ENCODE measurements at places on chromosomes 1 and 21.

GRCh38 chr1:207861442-207862177, 49.3 kb downstream of the CD34 start:
- DNase-seq = peak; percentile 65

- DNase-seq = no peak
Measured at GRCh38 chr1:244011786-244012185, 39.3 kb upstream of the ZBTB18 start.

DNA sequence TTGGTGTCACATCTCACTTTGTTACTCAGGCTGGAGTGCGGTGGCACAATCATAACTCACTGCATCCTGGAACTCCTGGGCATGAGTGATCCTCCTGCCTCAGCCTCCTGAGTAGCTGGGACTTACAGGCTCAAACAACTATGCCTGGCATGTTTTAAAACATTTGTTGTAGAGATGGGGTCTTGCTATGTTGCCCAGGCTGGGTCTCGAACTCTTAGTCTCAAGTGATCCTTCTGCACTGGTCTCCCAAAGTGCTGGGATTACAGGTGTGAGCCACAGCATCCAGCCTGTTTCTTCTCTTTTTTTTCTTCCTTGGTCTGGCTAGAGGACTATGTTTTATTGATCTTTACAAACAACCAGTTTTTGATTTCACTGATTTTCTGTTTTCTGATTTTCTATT, 64.6 kb downstream of the LHX4 start:
- DNase-seq = no peak

GRCh38 chr21:45049714-45050344, 24.6 kb upstream of the ADARB1 start:
- no peak for DNase-seq

GRCh38 chr1:168626326-168626725, 49.9 kb downstream of the XCL1 start:
- no peak for DNase-seq

DNA sequence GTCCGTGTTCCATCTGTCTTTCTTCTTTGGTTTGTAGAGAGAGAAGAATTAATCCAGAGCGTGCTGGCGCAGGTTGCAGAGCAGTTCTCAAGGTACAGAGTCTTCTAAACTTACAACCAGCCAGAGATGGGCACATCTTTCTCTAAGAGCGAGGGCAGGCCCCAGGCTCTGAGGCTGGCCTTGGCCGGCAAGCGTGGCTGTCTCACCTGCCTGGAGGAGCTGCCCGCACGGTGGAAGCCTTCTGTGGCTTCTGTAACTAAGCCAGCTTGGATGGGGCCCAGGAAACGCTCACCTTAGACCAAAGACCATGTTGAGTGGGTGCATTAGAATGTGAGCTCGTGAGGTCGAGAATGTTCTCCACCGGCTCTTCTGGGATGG, 78.6 kb downstream of the PDE9A start:
- no peak for DNase-seq

- no peak for DNase-seq
Measured at GRCh38 chr1:218529646-218530300, 184.6 kb downstream of the TGFB2 start.

DNA sequence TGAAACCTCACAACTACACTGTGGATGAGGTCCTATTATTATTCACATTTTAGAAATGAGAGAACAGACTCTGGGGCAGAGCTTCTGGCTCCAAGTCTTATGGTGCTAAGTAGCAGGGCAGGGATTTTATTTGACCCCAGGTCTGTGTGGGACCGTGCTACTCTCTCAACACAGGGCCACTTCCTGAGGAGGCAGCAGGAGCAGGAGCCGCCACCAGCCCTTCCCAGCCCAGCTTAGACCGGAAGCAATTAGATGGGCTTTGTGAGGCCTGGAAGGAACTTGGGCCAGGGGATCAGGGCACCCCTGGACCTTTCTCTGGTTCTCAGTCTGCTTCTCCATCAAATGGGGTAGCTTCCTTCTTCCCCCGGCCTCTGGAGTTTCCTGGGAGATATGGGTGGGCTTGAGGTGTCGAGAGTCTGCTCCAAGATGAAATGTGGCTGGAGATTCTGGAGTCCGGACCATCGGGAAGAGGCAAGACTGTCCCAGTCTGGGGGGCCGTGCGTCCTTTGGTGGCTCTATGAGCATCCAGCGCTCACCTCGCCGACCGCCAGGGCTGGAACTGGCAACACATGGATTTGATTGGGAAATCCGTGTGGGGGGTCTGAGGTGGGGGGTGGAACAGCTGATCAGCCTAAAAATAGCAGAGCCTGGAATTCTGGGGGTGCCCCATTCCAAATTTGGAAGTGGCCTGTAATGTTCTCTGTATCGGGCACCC, 136.8 kb downstream of the FOXD2 start:
- DNase-seq = no peak

DNA sequence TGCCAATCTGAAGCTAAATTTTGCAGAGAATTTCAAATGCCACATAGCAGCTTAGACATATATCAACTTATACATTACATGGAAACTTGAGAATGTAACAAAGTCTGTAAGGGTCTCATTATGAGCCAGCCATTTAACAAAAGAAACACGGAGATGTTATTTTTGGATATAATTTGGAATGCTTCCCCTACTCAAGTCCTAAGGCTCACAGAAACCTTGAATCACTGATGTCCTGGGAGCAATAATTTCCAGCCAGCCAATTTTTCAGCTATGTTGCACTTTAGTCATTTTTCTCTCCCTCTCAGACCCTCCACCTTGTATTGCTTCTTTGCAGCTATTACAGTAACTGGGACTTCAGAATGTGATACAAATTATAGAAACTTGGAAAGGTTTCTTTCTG, 56.9 kb downstream of the EIF2B3 start:
- no peak for DNase-seq

- no peak for DNase-seq
Measured at GRCh38 chr1:29592261-29592615, 355.9 kb downstream of the PTPRU start.

DNA sequence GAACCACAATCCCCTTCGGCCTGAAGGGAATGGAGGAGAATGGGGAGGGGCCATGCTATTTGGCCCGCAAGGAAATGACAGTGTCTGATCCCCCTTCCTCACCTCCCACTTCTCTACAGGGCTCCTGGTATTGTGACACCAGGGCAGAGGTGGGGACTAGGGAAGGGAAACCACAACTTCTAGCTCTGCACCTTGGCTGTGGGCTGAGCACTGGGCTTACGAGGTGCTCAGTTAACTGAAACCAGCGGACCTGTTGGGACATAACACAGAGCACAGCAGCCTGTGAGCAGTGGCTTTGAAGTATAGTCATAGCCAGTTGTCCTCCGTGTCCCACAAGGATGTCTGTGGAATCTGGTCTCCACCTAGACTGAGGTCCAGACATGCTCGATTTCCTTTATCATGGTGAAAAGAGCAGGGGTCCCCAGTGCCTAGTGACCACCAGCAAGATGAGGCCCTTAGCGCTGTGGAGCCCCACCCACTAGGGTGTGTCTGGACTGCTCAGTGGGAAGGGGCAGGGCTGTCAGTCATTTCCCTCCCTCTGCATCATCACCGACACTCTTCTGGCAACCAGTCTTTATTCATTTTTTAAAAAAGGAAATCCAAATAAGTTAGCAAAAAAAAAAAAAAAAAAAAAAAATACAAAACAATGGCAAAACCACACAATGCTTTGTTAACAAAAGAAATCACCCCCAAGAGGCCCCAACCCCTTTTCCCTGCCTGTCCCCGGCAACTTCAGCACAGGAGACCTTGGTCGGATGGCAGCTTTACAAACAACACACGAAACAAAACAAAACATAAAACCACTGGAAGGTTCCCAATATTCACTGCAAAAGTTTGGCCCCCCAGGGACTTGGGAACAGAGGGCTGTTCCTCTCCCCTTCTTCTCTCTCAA, 3.0 kb downstream of the MYOG start:
- DNase-seq = no peak

DNA sequence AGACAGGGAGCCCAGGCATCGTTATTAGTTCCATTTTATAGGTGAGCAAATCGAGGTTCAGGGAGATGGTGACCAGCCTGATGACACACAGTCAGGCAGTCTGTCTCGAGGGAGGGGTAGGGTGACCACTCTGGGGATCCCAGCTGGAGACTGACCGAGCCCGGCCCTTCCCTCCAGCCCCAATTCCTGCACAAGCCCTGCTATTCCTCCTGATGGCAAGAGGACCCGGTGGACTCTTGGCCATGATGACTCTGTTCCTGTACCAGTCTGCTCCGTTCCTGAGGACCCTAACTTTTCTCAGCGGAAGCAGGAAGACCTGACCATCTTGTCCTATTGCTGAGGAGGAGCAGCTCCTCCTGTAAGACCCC, 391 bp downstream of the AGT start:
- DNase-seq = no peak

DNA sequence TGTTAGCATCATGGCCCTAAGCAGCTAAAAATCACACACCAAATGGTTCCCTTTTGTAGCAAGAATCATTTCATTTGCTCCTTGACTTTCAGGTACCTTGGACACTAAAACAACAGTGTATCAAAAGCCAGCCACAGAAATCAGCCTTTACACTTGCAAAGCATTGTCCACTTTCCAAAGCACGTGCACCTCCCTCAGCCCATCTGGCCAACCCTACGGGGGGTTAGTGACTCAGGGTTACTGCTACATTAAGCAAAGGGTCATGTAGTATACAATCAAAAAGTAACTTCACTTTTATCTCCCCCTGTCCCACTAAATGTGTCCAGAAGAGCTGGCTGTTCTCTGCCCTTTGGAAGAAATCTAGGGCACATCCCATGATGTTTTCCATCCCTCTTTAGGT, 149.7 kb downstream of the HIVEP3 start:
- no peak for DNase-seq

- no peak for DNase-seq
Measured at GRCh38 chr1:227459977-227460376, 103.4 kb upstream of the ZNF678 start.

DNA sequence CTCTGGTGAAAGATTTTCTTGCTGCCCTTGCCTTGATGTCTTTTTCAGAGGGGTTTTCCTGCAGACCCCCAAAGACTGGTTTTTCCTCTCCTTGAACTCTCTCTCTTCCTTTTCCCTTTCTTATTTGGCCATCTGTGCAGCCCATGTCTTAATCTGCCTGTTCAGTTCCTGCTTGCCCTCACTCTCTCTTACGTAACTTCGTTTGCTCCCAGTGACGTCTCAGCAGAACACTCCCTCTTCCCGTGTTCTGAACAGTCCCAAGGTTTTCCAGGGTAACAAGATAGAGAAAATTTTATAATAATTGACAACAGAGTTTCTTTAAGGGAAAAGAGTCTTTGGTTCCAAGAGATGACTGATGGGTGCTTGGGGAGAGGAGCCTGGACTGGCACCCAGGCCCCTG, 109.1 kb upstream of the LMO4 start:
- DNase-seq = no peak

DNA sequence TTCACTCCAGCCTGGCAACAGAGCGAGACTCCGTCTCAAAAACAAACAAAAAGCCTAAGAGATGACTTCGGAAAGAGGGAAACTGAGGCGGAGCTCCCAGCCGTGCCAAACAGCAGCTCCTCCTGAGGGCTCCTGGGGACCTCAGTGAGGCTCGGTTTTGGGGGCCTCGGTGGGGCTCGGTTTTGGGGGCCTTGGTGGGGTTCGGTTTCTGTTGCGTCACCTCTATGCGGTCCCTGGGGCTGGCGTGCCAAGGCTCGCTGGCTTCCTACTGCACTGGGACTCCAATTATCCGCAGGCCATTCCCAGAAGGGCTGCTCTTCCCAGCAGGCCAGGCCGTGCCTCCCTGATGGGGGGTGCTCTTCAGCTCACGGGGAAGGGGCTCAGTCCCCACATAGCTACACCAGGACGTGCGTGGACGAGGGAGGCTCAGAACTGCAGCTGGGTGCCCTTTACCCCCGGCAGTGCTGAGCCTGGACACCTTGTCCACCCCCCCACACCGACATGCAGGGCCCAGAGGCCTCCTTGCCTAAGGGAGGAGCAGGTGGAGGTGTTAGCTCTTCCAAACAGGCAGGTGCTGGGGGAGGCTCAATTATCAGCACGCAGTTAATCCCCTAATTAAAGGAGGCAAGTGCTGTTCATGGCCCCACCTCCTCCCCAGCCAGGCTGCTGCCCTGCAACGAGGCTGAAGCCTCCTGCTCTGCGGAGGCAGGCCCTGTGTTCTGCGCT, 5.1 kb upstream of the C1orf159 start:
- no peak for DNase-seq

- peak; percentile 27 for DNase-seq
Measured at GRCh38 chr1:23657659-23658275, 33.8 kb upstream of the RPL11 start.

DNA sequence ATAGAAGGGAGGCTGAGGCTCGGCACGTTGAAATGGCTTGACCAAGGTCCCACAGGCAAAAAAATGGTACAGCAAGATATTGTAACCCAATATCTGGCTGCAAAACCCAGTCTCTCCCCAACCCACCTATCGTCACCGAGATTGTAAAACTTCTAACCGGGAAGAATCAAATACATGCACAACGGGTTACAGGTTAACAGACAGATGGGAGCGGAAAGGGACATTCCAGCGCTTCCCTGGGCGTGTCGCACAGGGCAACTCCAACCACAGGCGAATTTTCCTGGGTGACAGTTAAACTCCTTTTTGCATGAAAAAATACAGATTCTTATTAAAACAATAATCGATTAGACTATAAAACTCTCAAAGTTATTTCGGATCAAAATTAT, 31.8 kb upstream of the JUN start:
- peak; percentile 12 for DNase-seq

DNA sequence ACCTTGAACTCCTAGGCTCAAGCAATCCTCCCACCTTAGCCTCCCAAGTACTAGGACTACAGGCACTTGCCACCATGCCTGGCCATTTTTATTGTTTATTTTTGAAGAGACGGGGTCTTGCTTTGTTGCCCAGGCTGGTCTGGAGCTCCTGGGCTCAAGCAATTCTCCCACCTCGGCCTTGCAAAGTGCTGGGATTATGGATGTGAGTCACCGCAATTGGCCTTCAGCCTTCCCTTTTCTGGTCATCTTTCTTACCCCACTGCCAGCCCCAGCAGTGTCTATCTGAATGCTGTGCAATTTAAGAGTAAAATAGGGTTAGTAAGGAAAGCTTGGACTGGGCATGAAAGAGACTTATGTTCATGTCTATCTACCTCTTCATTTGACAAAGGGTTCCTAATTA, 6.1 kb upstream of the KLF17 start:
- DNase-seq = no peak

DNA sequence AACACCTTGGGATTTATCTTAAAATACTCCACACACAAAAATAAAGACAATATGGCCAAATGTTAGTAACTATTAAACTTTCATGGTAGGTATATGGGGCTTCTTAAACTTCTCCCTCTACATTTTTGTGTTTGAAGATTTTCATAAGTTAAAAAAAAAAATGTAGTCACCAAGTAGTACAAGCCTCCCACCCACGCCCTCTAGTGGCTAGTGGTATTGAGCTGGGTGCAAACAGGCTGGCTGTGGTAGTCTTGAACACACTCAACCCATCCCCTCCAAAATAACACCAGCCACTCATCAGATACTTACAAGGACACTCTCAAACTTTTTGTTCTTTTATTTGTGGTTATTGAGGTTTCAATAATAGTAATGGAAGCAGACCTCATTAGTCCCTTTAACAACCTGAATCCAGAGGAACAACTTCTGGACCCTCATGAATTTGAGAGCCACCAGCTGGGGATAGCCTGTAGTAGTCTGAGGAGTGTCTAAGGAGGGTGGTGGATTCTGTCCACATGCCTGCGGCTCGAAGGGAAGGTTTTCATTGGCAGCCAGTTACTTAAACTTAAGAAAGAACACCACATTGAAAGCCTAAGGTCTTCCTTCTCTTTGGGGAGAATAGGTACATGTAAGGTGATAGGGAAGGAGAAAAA, 15.6 kb downstream of the RD3 start:
- peak; percentile 81 for DNase-seq

GRCh38 chr1:47948126-47948525, 49.1 kb downstream of the TRABD2B start:
- no peak for DNase-seq

- no peak for DNase-seq
Measured at GRCh38 chr1:203410182-203410900, 59.4 kb upstream of the FMOD start.

All from CD4-positive, alpha-beta T cell treated with Interleukin-21 for 1 hour (primary cell).